ENCODE measurements at places on chromosomes 16 and 17. TPM values are rescaled to one million over a fixed set of nuclear protein-coding genes. Genes with fewer than 3 reads are reported as not detected.

TLCD3A gene
- total RNA-seq = 42.0 TPM

TBC1D3K gene
- total RNA-seq = 0.43 TPM

UMOD gene
- total RNA-seq = not detected

GRCh38 chr17:4204710-4205173, 59.0 kb downstream of the ANKFY1 start:
- no peak for DNase-seq

DNA sequence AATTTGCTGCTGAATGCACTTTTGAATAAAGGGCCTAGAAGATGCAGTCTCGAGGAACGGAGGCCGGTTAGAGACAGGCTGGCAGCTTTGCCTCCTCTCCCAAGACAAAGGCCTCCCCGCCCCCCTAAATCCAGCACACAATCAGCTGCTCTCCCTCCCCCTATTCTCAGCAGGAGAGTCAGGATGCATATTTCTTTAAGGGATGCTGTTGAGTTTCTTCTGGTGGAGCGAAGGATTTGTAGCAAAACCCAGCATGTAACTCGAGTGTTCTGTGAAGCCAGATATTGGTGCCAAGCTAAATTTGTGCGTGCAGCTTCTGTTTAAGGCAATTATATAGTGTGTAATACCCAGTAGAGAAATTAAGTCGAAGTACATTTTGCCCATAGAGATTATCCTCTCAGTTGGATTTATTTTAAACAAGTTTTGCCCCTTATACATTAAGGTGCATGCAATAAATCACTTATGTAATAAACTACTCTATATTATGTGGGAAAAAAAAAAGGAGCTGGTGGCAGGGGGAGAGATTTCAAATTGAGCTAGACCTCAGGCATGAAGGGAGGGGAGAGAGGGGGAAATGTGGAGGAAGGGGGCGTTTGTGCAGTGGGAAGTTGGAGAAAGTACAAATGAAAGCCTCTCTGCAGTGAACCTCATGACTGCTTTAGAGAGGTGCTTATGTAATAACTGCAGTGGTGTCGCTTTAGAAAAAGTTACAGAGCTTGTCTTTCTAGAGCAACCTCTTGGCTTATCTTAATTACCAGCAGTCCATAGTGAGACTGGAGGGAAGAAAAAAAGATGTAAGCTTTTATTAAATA, 599.2 kb downstream of the MAF start:
- peak; percentile 65 for DNase-seq

GRCh38 chr16:16982614-16983013, 488.1 kb downstream of the XYLT1 start:
- DNase-seq = no peak

- DNase-seq = no peak
Measured at GRCh38 chr16:22971346-22971924, 157.5 kb downstream of the HS3ST2 start.

DNA sequence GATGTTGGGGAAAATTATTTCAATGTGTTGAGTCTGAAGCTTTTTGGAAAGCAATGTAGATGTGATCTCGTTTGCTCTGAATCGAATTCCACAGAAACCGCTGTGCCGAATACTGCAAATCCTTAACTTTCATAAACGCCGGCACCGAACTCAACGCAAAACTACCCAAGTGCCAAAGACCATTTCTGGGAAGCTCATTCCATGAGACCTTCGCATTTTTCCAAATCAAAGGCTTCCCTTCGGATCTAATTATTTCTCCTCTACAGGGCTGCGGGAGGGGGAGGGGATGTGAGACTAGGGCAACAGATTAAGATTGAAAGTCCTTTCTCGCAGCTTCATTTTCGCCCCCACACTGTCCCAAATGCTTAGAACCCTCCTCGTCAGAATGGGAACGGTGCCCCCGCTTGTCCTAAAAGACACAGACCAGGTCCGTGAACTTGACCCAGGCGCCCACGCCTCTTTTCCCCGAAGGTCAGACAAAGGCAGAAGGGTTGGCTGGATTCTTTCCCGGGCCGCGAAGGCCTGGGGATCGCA, 4.0 kb downstream of the PRAC1 start:
- no peak for DNase-seq

DNA sequence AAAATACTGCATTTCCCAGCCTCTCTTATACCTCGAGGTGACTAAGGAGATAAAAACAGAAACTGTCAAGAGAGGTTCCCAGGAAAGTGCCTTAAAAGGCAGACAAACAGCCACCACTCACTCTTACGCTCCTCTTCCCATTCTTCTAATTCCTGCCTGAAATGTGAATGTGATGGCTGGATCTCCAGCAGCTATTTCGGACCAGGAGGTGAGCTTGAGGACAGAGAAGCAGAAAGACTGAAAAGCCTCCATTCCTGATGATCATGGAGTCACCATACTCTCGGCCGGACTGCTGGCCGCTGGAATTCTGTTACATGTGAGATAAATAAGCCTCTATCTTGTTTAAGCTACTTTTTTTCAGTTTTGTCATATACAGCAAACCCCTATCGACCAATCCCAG, 41.4 kb upstream of the ABR start:
- no peak for DNase-seq

GRCh38 chr16:82092711-82093110, 57.7 kb downstream of the HSD17B2 start:
- DNase-seq = no peak

- peak; percentile 77 for DNase-seq
Measured at GRCh38 chr17:44223541-44224071, 4.1 kb upstream of the UBTF start.

- no peak for DNase-seq
Measured at GRCh38 chr17:2563061-2563460, 30.4 kb upstream of the PAFAH1B1 start.

GRCh38 chr16:70701596-70701995, 15.7 kb upstream of the MTSS2 start:
- no peak for DNase-seq

All from G401 (cell line).